ENCODE measurements at places on chromosomes 6 and 20.

DNA sequence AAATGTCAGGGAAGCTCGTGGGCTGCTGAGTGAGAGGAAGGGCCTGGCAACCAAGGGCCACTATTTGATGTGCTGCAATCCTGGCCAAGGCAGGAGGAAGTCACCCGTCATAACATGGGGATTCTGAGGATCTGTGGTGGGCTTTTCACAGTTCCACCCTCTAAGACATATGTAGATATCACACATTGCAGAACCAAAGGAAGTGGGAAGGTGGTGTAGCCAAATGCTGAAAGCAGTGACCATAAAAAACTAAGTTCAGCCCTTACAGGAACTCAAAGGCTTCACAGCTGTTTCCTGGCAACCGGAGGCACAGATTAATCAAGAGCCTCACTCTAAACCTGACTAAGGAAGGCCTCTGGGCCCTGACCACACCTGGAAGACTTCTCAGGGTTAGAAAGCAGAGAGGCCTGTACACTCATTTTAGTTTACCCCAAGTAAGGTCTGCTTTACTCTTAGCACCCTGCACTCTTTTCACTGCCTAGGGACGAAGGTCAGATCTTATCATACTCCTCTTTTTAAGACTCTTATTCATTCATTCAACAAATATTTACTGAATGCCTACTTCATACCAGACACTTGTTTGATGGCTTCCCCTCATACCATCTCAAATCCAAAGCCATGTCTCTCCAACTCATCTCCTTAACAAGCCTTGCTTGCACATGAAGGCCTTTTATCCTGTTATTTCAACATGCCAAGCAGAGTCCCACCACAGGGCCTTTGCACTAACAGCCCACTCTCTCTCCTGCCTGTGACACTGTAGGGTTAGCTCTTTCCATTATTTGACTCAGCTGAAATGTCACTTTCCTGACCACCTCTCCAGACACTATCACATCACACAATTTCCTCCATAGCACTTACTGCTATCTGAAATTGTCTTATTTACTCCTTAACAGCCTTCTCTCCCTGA, 2.6 kb downstream of the UBE2V1 start:
- no peak for DNase-seq

- DNase-seq = no peak
Observed at GRCh38 chr6:161745594-161746141, 471.8 kb upstream of the AGPAT4 start.

GRCh38 chr6:2116496-2116895, 128.9 kb downstream of the GMDS start:
- DNase-seq = no peak

GRCh38 chr6:155377061-155377460, 62.8 kb upstream of the TFB1M start:
- DNase-seq = no peak

DNA sequence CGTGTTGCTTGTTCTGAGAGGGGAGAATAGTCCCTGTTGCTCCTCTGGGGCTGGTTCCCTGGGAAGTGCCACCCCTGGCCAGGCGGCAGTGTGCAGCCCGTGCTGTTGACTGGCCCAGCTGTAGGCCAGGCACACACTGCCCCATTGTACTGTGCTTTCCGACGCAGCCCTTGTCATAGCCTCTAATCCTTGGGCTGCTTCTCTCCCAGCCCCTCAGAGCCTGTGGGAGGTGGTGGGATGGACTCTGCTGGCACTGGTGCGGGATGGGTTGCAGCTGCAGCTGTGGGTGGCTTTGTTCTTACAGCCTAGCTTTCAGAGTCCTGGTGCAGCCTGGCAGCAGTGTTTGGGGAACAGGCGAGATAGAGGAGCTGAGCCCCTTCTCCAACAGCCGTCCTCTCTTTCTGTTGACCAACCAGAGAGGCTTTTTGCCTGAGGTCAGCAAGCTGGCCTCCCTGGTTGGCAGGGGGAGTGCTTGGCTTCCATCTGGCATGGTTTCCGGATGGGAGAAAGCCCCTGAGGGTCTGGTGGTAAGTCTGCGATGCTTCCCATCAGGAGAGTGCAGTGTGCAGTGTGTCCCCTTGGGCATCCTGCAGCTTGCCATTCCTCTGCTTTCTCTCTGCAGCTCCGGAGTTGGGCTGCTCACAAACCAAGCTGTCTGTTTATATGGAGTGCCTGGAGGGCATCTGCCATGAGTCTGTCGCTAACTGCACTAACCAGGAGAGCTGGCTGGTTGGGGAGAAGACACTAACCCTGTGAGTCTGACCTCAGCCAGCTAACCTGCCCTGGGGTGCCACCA, 12.1 kb downstream of the TJAP1 start:
- no peak for DNase-seq

DNA sequence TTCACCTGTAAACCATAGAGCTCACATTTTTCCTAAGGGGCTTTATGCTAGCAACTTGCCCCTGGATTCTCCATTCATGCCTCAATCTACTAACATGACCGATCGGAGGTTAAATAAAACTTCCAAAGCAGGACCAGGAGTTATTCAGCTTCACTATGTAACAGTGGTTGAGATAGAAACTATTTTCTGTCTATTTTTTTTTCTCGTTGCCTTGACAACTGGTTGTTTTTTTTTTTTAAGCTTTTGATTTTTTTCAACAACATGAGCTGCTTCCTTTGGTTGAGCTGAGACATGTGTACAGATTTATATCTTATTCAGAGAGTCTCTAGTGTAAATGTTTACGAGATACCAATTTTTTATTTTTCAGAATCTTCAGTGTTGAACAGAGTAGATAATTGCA, 85.7 kb downstream of the SHLD1 start:
- DNase-seq = no peak

Data from activated T-helper 1 cell treated with Interleukin-2 at 50 U/mL for 16 hours (primary cell).